ENCODE measurements at places on chromosomes 11 and 22. TPM values are rescaled to one million over a fixed set of nuclear protein-coding genes. Genes with fewer than 3 reads are reported as not detected.

DNA sequence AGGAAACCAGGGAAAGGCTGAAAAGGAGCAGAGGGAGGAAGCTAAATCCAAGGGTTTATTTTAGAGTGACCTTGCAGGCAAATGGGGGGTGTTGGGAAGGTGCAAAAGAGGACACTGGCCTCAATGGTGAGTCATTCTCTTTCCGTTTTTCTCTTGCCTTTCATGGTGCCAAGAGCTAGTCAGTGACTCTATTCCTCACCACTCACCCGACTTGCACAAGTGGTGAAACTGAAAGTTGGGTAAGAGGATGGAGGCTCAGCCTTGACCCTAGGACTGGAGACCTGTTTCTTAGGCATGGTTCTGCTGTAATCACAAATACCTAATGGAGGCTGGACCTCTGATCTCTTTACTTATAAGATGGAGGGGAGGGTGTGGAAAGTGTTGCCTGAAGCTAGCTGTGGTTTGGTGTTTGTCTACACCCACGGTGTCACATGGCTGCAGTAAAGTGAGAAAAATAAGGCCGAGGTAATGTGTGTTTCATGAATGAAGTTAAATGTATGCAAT lies 67.3 kb upstream of the CREB3L1 start:
- no peak for DNase-seq

DNA sequence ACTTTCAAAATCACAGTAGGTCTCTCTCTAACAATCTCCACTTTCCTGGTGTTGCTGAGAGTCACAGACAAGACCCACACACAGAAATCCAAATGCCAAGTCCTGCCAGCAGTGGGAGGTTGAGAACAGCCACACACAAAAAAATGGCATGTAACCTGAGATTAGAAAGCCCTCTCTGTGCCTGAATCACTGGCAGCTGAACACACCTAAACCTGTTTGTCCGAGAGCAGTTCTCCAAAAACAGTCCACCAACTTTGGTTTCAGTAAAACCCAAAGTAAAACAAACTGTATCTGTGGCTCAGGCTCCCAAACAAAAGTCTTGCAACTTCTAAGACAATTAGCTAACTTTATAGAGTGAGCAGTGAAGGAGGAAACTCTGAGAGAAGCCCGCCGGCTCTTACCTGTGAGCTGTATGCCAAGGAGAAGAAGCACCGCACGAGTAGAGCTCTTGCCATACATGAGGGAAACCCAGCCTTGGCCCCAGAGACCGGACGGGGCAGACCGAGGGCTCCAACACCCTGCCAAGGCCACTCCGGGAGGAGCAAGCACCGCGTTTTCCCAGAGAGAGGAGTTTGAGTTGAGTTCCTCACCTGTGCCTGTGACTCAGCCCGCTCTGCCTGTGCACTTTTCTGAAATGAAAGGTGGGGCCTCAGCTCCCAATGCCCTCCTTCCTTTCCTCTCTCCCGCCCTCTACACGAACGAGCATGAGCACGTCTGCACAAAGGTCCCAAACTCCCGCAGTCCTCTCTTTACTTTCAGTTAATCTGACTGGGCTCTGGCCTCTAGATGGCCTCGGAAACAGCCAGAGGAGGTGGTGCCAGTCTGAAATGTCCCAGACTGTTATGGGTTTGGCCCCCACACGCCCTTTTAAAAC lies at the start of gene MPZL2:
Gene MPZL2, minus strand, starts transcription at position 603 of the 874 bp plus-strand sequence. Its CDS starts 144 bp downstream, at position 459.
- peak; percentile 69 for DNase-seq

DNA sequence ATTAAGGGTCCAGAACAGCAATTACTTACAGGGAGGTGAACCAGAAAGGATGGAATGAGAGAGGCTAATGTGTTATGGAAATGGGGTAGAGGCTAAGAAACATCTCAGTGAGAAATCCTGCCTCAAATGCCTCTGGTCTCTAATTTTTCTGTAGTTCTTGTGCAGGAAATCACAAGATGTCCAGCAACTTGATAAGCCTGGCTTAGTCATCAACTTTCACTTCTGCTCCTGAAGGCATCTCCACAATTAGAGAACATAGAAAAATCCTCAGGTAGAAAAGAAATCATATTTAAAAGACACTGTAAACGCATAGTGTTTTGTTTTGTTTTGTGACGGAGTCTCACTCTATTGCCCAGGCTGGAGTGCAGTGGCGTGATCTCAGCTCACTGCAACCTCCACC lies 18.7 kb downstream of the MRGPRX4 start:
- DNase-seq: no peak

The ARL14EP gene
- 29.9 TPM for total RNA-seq

DNA sequence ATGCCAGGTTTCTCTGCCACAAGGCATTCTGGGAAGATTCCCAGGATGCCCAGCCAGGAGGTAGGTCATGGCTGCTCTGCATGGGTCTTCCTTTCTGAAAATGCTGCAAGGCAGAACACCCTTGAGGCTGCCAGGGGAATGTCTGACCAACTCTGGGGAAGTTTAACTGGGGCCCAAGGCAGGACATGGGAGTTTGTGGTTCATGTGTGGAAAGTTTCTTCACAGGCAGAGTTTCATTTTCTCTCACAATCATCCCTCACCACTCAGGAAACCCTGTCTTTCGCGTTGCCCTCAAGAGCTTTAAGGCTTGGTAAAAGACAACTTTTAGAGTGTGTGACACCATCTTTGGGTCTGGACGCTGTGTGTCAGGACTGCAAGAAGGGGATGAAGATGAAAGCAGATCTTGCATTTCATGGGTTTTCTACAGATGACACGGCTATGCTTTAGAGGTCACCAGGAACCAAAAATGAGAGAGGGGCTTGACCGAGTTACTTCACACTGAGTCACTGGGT lies 133.5 kb downstream of the CD44 start:
- DNase-seq: no peak

The OR52E8 gene
- total RNA-seq: not detected

The RGL4 gene
- not detected for total RNA-seq

GRCh38 chr11:78432058-78432515 lies 14.5 kb upstream of the GAB2 start:
- DNase-seq: peak; percentile 59

GRCh38 chr11:131246156-131246555 lies 124.3 kb upstream of the NTM start:
- no peak for DNase-seq

- DNase-seq: no peak
Measured at GRCh38 chr11:128697645-128698174, 3.8 kb downstream of the FLI1 start.

DNA sequence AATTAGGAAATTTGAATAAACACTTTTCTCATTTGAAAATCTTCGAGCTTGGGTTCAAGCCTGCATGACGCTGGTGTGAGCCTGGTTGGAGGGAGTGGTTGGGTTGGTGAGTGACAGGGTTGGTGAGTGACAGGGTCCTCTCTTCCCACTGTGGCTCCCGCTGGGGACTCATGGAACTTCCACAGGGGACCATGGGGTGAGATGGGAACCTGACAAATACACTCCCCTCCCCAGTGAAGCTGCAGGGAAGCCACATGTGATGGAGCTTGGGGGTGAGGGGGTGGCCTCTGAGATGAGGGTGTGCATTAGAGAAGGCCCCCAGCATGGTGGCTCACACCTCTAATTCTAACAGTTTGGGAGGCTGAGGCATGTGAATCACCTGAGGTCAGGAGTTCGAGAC lies 66.8 kb downstream of the RTL6 start:
- no peak for DNase-seq

DNA sequence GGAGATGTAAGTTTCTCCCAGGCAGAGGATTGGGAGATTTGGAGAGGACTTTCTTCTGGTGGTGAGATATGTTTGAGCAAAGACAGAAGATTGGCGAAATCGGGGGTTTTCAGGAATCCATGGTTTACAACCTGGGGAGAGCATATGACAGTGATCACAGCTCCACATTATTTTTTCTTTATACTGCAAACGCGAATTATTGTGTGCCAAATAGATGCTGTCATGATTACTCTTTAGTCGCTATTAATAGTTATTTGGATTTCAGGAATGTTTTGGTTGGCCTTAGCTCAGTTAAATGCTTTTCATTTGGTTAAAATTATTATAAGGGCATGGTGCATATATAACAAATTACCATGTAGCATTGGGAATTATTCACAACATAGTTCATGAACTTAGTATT lies 15.2 kb downstream of the ATXN10 start:
- no peak for DNase-seq

- DNase-seq: no peak
Measured at GRCh38 chr11:78032090-78032489, 9.0 kb upstream of the KCTD14 start.

DNA sequence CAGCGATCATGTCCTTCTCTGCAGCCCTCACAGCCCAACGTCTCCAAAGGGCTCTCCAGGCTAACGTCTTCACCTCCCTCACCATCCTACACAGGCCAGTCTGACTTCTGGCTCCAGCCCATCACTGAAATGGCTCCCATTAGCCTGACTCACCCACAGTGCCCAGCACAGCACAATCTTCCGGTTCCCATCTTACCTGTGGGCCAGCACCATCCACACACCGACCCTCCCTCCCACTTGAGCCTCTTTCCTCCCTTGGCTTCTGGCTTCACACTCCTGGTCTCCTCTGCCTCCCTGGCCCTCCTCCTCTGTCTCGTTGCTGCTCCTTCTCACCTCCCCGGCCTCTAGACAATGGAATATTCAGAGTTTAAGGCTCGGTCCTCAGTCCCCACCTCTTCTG lies 51.2 kb downstream of the PDE2A start:
- DNase-seq: no peak

DNA sequence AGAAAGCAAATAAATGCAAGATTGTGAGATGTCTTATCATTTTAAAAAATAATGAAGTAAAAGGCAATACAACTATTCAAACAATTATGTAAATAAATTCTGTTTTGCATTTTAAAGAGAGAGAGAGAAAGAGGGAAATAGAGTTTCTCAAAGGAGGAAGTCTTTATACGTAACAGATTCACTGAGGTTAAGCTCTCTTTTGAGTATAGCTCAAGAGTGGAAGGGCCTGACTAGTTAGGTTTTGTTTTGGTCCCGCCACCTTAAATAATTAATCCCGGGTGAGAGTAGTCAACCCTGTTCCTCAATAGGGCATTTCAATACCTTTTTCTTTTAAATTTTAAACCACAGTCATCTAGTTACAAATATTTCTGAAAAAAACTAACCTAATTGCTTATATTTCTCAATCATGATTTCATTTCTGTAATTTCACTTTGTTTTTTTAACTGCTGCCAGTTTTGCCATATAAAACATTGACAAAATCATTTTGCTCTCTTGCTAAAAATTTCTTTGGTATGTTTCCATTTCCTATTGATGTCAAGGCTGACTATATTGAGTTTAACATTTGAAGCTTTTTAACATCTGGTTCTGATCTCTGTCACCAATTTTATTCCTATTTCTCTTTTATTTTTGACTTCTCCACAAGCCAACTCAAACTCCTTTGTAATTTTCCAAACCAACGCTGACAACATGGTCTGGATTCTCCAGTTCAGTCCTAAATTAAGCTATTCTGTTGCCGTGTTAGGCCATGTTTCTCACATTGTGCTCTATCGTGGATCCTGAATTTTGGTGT lies 10.3 kb downstream of the OR10D3 start:
- DNase-seq: no peak

DNA sequence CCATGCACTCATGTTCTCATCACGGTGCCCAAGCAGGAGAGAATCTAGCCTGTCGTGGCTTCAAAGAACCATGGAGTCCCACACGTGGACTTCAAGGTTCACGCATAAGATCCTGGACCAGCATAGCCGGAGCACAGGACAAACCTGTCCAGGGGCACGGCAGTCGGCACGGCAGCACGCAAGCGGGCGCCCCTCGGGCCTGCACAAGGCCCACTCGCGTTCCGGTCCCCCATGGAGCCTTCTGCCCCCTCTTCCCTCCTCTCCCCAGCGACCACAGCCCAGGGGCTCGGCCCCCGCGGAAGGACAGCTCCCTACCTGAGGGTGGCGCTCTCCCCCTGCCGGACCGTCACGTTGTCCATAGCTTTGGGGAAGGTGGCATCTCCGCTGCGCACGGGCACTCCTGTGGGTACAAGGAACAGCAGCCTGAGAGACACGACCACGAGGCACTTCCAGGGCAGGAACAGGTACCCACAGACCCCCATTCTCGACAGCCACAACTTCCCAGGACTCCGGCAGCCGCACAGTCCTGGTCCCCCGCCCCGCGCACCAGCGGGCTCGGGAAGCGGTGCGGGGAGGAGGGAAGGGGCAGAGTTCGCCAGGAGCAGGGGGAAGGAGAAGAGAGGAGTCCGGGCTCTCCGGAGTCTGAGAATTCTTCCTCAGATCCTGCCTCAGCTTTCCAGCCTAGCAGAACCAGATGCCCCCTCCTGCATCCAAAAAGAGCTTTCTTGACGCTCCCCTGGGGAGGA lies 589.5 kb downstream of the OPCML start:
- no peak for DNase-seq

DNA sequence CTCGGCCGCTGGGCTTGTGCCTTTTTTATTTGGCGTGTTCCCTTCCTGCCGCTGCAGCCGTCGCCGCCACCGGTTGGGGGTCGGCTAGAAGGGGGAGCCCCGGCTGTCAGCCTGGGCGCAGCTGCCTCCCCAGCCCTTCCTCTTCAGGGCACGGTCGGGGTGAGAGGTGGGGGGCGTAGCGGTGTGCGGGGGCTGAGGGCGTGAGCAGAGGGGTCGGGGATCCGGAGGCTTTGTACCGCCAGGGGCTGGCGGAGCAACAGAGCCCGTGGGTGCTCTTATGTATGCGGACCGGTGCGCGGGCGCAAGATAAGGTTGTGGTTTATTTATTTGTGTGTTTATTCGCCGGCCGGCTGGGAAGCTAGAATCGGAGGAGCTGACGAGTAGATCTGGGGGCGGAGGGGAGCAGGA lies 477 bp downstream of the ZBTB16 start:
- peak; percentile 77 for DNase-seq

The C11orf98 gene
- 34.0 TPM for total RNA-seq

The APOBEC3A gene
- total RNA-seq: 0.23 TPM

DNA sequence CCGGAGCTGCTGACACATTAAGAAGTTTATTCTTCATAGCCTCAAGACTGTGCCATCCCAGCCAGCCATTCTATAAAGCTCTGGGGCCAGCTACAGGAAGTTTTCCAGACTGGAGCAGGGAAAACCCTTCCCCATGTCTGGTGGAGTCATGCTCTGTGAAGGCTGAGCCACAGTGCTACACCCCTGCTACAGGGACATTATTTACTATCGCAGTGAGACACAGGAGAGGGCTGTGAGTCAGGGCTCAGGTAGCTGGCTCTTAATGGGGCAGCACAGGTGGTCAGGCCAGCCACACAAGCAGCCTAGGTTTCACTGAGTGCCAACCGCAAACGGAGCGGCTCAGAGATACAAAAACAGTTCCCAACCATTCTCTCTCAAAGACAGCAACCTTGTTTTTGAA lies 12.1 kb downstream of the HPS4 start:
- DNase-seq: no peak

The OR8G1 gene
- not detected for total RNA-seq

DNA sequence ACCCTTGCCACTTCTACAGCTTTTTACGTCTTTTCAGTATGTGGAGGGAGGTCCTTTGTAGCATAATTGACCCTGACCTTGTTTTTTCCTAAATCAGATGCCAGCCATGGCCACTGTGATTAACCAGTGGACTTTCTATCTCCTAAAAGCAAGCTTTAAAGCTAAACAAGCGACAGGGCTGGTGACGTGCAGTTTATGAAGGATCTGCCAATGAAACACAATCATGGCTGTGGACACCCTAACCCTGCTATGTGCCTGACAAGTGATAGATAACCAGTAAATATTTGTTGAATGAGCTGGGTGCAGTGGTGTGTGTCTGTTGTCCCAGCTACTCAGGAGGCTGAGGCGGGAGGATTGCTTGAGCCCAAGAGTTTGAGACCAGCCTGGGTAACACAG lies 64.2 kb downstream of the LIF start:
- DNase-seq: no peak

- DNase-seq: no peak
Measured at GRCh38 chr11:62565100-62565802, 8.4 kb downstream of the EEF1G start.

- peak; percentile 43 for DNase-seq
Measured at GRCh38 chr11:2580571-2581001, 119.2 kb downstream of the KCNQ1OT1 start.

All from right cardiac atrium (tissue), 5 donors.